Stimulated activated CD4-positive, alpha-beta T cell treated with anti-CD3 and anti-CD28 coated beads, TNF-alpha, amount 100 ng/mL, for 1 hour (primary cell): ENCODE measurements at places on chromosomes 12 and 14.

DNA sequence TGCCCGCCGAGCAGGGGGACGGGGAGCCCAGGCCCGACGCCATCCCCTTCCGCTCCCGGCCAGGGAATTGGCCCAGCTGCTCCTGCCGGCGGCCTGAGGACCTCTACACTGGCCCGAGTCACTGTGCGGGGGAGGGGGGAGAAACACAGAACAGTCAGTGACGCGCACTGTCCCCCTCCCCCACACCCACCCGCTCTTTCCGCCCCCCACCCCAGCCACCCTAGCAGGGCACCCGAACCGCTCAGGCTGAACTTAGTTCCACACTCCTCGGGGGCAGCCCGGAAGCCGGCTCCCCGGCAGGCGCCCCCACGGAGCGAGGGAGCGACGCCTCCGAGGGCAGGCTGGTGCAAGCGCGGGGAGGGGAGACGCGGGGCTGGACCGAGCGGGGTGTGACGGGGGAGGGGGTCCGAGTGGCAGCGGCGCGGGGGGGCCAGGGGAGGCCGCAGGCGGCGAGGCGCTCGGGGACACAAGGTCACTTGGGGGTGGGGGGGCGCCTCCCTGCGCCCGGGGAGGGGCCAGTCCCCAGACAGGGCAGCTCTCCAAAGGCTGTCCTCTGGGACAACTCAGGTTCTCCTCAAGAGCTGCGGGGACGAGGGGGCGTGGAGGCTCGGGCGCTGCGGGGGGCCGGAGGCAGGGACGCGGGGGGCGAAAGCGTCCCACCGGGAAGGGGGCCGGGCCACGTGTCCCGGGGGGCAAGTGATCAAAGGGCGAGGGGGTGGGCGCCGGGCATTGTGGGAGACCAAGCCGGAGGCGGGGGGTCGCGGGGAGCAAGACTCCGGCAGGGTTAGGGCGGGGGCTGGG is 648 bp downstream of the CHD4 start:
- DNase-seq: peak; percentile 47

GRCh38 chr12:74393272-74393671 is 144.4 kb upstream of the ATXN7L3B start:
- DNase-seq: no peak

- no peak for DNase-seq
Observed at GRCh38 chr12:126998747-126999285, 1268.2 kb upstream of the TMEM132C start.

DNA sequence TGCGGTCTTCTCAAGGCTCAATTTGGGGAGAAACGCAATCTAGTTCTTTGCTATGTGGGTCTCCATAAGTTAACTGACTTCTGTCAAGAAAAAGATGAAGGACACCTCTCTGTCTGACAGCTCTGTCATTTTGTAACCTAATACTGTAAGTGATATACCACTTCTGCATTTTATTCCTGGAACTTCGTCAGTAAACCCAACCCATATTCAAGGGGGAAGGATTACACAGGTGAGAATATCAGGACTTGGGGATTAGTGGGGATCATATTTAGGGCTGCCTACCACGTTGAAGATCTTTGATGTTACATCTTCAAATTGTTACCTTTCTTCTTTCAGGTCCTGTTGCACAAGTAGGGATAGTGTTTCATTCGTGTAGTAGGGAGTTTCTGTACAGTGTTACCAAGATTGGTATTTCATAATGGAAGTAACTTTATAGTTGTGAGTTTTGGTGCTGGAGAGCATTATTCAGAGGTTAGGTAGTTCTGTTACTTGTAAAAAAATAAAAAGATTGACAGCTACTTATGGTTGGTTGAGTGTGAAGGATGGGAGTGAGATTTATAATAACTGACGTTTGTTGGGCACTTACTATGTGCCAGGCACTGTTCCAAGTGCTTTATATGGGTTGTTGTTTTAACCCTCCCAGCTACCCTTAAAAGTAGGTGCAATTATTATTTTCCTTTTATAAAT is 1.6 kb downstream of the TMEM260 start:
- DNase-seq: no peak

DNA sequence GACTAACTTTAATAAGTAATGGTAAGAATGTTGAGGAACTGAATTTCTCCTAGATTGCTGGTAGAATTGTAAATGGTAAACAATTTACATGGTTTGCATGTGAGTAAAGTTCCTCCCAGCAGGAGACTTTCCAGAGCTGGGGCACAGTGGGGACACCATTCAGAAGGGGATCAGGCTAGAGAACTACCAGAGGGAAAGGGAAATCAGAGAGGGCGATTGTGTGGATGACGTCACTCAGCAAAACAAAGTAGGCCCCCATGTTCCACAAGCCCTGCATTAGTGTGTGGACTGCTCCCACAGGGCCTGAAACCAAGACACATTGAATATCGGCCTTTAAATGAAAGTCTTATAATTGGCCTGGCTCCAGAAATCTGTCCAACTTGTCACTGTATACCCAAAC is 9.5 kb downstream of the RNASE11 start:
- DNase-seq: no peak

DNA sequence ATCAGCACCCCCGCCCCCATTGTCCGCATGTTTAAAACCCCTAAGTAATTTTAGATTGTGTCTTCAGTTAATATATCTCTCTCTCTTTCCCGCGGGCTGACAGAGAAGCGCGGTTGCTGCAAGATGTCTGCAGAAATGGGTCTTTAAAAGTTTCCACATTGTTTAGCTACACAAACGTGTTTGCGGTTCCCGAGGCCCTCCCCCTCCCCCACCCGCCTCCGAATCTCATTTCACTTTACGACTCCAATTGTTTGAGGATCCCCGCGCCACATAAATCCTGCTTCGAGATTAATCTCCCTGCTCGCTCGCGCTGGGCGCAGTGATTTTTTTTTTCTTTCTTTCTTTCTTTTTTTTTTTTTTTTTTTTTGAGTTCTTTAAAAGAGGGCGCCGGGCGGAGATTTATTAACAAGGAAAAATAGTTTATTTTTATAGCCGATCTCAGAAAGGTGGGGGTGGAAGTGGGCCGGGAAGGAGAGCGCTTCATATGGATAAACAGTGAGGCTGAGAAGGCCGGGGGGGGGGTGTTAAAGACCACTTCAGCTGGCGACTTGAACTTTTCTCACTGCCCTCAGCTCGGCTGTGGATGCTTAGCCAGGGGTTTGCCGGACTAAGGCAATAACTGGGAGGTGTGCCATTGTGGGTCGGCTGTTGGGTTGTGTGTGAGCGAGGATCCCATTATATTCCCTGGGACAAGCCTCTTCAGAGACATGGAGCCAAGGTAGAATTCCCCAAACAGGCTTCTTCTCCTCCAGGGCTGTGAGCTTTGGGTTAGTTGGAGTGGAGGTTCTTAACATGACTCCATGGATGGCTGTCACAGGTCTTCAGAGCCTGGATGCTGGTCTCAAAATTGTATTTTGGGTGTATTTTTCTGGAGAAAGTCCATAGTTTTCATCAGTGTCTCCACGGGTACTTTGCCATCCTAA is 39.7 kb upstream of the TBX5 start:
- DNase-seq: no peak

DNA sequence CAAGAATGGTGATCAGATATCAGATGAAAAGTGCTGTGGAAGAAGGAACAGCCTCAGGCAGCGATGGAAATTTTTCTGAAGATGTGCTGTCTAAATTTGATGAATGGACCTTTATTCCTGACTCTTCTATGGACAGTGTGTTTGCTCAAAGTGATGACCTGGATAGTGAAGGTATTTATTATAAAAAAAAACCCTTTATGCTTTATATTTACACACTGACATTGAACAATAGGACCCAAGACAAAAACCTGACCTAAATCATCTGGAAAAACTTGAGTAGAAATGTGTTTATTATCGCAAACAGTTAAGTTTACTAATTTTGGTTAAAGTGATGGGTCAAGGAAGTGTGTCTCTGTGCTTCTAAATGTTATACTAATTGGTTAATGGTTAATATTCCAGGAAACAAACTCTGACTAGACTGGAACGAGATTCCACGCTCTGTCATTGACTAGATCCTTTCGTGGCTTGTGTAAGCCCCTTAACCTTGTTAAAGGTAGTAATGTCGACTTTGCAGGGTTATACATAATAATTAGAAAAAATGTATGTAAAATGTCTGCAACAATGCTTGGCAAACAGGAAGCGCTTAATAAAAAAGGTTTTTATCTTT is 62.7 kb downstream of the LRRK2 start:
- DNase-seq: no peak

DNA sequence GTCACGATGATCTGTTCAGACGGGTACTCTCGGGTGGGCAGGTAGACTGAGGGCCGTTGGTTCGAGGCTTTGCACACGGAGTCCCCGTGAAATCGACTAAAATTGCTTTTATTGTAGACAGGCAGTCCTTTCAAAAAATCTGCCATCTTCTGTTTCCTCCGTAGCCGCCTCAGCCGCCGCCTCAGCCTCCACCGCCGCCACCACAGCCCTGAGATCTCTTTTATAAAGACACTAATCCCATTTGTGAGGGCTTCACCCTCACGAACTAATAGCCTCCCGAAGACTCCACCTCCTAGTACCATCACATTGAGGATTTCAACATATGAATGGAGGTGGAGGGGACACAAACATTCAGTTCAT is 74.2 kb downstream of the KLHL28 start:
- DNase-seq: no peak

- no peak for DNase-seq
Observed at GRCh38 chr14:73521229-73521628, 15.7 kb upstream of the ACOT1 start.

DNA sequence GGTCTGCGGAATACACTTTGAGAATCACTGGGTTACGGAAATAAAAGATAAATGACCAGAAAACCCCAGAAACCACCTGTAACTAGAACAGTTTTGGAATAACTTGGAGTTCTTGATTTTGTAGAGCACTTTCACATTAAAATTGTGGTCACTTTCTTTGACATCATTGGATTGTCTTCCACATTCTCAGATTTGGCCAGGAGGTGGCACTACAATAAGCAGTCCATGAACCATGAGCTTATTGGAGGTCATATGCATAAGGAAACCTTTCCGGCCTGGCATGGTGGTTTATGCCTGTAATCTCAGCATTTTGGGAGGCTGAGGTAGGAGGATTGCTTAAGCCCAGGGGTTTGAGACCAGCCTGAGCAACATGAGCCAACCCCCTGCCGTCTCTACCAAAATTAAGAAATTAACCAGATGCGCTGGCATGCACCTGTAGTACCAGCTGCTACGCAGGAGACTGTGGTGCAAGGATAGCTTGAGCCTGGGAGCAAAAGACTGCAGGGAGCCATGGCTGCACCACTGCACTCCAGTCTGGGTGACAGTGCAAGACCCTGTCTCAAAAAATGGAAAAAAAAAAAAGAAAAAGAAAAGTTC is 107.7 kb upstream of the CAND1 start:
- DNase-seq: no peak

DNA sequence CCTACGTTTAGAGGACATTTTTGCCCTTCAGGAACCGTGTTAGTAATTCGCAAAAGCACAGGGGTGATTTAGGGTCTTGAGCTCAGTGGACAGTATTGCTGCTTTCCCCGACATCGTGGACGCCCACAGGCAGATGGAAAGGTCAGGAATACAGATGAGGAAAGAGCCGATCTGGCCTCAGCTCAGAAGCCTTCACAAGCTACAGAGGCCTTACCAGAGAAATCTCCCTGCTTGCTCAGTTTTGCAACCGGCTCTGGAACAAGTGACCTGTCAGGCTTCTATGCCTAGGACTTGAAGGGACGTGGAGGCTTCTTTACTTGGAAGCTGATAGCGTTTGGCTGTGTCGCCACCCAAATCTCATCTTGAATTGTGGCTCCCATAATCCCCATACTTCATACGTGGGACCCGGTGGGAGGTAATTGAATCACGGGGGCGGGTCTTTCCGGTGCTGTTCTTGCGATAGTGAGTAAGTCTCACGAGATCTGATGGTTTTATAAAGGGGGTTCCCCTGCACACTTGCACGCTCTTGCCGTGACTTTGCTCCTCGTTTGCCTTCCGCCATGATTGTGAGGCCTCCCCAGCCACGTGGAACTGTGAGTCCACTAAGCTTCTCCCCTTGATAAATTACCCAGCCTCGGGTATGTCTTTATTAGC is 332.5 kb downstream of the MED13L start:
- no peak for DNase-seq

GRCh38 chr14:91706996-91707395 is 24.9 kb downstream of the CATSPERB start:
- no peak for DNase-seq

- DNase-seq: no peak
Observed at GRCh38 chr12:95118788-95119179, 45.4 kb upstream of the NR2C1 start.

- no peak for DNase-seq
Observed at GRCh38 chr12:22477166-22477893, 67.0 kb downstream of the C2CD5 start.

GRCh38 chr14:55188686-55189295 is 2.6 kb downstream of the DLGAP5 start:
- no peak for DNase-seq

DNA sequence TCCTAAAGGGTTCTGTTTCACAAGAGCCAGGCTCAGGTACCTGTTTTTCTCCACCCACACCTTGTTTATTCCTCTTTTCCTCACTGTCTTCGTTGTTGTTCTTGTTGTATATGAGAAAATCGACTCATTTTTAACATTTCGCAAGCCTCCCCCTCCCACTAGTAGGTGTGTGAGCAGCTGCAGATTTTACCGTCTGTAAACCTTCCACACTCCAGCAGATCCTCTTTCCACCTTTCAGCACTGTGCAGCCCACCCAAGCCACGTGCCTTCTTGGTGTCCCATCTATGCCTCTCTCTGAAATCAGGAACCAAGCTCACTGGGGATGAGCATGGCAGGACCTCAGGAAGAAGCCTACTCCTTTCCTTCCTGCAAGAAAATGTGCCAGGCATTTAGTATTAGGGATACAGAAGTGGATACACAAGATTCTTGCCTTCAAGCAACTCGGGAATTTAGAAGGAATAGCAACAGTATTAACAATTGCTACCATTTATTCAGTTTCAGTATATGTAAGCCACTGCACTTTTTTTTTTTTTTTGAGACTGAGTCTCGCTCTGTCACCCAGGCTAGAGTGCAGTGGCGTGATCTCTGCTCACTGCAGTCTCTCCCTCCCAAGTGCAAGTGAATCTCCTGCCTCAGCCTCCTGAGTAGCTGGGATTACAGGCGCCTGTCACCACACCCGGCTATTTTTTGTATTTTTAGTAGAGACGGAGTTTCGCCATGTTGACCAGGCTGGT is 113.6 kb downstream of the CHST11 start:
- no peak for DNase-seq

DNA sequence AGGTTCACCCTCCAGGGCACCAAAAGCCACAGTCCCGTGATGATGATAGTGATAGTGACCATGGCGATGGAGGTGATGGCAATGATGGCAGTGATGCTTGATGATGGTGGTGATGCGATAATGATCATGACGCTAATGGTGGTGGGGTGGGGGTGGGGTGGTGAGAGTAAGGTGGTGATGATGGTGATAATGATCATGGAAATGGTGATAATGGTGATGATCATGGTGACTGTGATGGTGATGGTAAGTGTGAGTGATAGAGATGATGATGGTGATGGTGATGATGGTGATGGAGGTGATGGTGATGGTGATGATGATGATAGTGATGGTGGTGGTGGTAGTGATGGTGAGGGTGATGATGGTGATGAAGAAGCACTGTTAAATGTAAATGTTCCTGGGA is 96.9 kb downstream of the SYNE3 start:
- no peak for DNase-seq

- DNase-seq: no peak
Observed at GRCh38 chr14:87066221-87066817, 926.7 kb downstream of the GALC start.
